T follicular helper cell (primary cell): ENCODE measurements at places on chromosomes 4 and X.

- DNase-seq, result no peak
Observed at GRCh38 chrX:44480591-44480990, 62.1 kb downstream of the FUNDC1 start.

DNA sequence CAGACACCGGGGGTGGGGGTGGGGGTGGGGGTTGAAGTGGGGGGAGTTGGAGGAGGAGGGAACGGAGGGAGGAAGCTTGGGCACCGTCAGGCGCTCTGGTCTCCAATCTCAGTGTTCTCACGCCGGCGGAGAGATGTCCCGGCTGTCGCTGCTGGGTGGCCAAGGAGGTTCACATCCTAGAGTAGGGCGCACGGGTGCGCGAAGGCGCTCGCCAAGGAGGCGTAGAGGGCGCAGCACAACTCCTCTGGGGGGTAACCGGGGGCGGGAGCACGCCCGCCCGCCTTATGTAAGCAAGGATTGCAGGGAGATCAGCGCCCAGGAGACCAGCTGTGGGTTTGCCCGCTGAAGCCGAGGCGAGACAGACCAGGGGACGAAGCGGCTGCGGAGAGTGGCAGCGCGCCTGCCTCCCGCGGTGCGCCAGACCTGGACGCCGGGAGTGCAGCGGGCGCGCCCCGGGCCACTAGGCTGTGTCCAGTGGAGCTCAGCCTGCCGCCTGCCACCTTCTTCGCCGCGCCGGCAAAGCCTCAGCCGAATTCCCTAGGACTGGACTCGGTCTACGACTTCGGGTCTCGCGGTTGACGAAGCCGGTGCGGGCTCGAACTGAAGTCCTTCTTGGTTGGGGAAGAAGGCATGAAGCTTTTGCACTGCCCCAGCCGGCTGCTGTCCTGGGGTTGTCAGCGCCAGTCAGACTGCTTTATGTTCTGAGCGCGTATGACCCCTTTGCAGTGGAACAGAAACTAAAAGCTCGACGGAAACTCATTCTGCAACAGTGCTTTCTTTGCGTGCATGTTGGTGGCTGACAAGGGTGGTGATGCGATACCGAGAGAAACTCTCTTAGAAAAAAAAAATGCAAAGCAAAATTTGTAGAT, 707 bp upstream of the UNC5C start:
- no peak for DNase-seq

DNA sequence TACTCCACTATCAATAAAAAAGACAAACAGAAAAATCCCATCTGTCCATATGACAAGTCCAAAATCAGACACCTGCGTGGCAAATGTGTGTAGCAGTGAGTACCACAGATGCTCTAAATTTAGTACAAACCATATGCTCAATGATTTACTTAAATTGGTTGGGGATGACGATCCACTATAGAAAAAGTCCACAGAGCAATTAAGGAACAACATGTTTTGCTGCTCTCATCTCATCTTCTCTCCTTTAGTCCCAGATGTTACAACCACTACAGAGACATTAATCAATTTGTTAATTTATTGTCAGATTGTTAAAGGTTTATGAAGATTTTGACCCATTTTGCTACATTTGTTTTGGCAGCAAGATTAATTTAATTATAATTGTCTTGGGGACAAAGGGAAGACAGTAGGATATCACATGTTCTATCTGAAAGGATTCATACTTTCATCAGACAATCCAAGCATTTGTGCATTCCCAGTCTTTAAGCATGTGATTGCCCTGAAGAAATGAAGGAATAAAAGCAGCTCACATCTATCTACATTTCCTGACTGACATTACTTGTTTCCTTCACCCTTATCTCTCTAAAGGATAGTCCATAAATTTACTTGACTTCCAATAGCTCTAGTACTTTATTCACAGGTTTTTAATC, 2268.1 kb downstream of the PCDH7 start:
- DNase-seq, result no peak

DNA sequence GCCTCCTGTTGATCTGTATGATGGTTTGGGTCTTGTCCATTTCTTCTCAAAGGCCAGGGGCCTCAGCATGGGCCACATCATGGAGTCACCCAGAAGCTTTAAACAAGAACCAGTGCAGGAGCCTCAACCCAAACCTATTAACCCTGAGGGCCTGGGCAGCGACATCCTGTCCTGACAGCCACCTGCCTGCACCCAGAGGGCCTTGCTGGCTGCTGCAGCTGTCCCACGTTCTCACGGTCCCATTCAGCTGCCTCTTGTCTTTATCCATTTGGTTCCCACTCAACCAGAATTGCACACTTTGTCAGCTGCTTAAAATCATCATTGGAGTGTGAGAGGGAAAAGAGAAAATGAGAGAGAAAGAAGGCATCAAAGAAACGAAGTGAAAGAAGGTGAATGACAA, 21.6 kb downstream of the C4orf50 start:
- DNase-seq, result no peak

GRCh38 chr4:6454112-6454910, 18.1 kb downstream of the PPP2R2C start:
- DNase-seq, result no peak

DNA sequence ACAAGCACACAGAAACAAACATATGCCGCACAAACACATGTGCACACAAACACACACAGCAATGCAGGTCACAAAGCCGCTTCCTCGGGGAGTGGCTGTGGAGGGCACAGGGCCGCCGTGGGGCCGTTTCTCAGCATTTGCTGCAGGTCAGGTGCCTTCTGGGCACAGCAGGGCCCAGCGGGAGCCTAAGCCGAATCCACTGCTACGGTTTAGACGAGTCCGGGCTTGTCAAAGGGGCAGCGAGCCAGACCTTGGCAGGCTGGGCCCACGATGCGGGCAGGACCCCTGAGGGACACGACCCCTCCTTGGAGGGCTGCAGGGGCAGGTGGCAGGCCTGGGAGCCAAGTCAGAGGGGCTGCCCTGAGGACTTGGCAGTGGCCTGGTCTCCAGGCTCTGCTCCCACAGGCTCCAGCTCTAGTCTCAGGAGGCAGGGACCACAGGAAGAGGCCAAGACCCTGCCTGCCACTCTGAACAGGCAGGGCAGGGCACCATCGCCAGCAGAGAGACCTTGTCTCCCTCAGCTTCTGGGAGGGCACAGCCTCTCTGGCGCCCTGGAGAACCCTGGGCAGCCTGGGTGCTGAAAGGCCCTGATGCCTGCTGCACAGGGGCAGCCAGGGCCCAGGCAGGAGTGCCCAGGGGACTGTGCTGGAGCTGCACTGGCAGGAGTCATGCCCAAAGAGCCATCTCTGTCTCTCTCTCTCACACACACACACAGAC, 5.5 kb upstream of the ATP2B3 start:
- DNase-seq, result no peak

- no peak for DNase-seq
Observed at GRCh38 chr4:47519239-47519883, 34.3 kb downstream of the ATP10D start.

DNA sequence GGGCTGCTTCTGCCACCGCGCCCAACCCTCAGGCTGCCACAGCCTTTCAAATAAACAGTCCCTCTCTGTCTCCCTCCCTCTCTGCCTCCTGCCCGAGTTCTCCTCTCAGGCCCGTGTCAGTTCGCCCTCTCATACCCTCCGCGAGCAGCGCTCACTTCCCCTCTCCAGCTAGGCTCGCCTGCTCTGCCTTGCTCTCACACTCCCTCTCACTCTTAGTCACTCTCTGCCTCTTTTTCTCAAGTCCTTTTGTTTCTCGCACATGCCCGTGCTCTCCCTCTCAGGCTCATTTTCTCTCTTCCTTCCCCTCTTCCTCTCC, 3.2 kb downstream of the EFNB1 start:
- DNase-seq, result no peak

DNA sequence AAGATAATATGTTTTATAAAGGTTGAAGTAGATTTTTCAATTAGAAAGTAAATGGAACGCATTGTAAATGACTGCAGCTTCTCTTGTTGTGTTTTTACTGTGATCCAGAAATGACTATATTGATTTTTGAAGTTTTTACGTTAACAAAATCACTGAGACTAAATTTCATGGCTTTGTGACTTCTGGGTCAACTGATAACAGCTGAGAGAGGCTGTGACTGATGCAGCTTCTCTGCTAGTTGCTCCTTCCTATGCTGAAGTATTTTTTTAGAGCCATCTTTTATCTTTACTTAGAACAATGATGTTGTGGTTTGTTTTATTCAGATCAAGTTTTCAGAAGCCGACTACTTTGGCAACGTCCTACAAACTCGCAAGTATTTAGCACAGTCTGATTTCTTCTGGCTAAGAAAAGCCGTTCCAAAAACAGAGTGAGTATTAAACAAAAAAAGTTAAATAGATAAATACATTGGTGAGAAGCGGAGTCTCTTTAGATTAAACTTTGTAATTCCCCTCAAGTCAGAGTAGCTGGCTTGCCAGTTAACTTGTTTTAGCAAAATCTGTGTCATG, 94.7 kb upstream of the CBLL2 start:
- DNase-seq, result no peak

GRCh38 chr4:83489711-83490326, 4.9 kb upstream of the ABRAXAS1 start:
- no peak for DNase-seq

GRCh38 chr4:159077702-159078495, 25.0 kb upstream of the RAPGEF2 start:
- DNase-seq, result no peak

DNA sequence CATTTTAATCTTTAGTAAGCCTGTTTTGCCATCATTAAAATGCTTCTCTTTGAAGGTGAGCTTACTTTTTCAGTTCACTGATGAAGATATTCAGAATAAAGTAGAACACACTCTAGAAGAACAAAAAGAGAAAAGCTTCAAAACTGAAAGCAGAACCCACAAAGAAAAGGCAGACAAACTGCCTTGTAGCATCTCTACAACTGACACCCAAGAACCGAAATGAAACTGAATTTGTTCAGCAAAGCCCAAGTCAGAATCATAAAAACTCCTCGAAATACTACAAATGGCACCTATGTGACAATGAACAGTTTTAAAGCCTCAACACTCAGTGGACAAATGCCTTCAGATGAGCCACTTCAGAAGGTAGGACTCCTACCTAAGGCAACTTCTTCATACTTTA, 83.6 kb downstream of the MAML3 start:
- DNase-seq, result no peak

DNA sequence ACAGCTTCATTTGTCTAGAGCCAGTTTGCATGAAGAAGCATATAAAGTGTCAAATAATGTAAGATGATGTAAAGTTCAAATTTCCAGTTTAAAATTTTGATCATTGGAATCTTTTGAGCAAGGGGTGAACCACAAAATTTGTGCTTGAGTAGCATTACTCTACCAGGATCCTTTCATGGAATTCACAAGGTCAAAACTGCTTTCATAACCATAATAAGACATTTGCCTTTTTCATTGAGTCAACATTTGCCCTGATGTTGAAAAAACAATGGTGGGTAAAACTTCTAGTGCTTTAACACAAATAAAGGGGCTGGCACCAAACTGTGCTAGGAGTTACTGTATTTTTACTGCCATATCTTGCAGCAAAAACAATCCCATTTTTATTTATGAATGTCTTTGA, 142.2 kb downstream of the GLRA3 start:
- DNase-seq, result no peak

- DNase-seq, result no peak
Observed at GRCh38 chr4:109640644-109641043, 62.6 kb downstream of the CASP6 start.

- DNase-seq, result no peak
Observed at GRCh38 chrX:133248177-133248576, 30.0 kb upstream of the TFDP3 start.

DNA sequence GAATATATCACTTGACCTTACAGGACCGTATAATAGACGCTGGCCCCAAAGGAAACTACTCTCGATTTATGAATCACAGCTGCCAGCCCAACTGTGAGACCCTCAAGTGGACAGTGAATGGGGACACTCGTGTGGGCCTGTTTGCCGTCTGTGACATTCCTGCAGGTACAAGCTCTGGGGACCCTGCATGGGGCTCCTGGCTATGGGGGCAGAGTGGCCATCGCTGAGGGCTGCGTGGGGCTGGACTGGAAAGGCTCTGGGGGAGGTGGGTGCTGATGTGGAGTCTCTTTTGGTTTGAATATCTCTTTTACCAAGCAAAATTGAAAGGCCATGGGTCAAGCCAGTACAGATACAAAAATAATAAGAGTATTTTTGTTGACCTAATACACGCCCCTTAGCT, 33.9 kb downstream of the NELFA start:
- DNase-seq, result no peak

GRCh38 chr4:152109531-152110509, 349.0 kb upstream of the GATB start:
- no peak for DNase-seq

DNA sequence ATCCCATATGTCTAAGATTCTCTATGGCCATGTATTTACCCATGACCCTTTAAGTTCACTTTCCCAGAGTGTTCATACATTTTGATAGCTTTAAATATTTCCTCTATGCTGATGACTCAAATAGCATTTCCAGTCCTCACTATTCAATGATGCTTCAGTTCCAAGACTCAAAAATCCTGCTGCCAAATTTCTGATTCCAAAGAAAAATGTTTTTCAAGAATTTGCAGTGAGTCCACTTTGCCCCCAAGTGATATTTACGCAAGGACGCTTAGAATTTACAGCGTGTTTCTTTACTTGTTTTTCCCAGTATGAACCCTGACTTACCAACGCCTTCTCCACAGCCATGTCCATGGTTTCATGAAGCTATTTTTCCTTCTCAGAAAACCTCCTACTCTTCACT, 127.9 kb upstream of the PCDH18 start:
- DNase-seq, result no peak

DNA sequence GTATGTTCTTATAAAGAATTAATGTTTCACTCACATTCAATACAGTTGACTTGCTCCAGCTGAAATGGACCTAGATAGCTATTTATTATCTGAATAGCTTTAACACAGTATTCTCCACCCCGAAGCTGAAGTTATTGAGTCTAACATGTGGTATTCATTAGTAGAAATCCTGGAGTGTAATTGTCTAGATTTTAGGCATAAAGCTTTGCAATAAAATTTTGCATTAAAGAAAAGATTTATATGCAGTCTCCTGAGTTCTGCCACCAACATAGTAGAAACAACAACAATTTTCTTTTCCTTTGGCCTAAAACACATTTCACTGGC, 90.2 kb upstream of the DCLK2 start:
- no peak for DNase-seq

GRCh38 chrX:31349515-31349914, 277.7 kb upstream of the FTHL17 start:
- DNase-seq, result no peak

GRCh38 chrX:23765449-23765848, 17.5 kb upstream of the SAT1 start:
- DNase-seq, result no peak
